Adrenal gland (tissue), 19 donors: ENCODE measurements at places on chromosomes 4 and X. TPM values are rescaled to one million over a fixed set of nuclear protein-coding genes. Genes with fewer than 3 reads are reported as not detected.
A peak's percentile ranks its signal among the peaks of the same experiment; 100 is the strongest.

- H3K4me3 ChIP-seq: no peak overlapping the region
- no peak overlapping the region for H3K27ac ChIP-seq
- no peaks in the 10 kb centered on the region for H3K27me3 ChIP-seq
- no peaks in the 10 kb centered on the region for H3K36me3 ChIP-seq
- no peaks in the 10 kb centered on the region for H3K4me1 ChIP-seq
- DNase-seq: no peak
Observed at GRCh38 chrX:148643460-148643859, 143.0 kb downstream of the AFF2 start.

S100G gene
- not detected for total RNA-seq

DNA sequence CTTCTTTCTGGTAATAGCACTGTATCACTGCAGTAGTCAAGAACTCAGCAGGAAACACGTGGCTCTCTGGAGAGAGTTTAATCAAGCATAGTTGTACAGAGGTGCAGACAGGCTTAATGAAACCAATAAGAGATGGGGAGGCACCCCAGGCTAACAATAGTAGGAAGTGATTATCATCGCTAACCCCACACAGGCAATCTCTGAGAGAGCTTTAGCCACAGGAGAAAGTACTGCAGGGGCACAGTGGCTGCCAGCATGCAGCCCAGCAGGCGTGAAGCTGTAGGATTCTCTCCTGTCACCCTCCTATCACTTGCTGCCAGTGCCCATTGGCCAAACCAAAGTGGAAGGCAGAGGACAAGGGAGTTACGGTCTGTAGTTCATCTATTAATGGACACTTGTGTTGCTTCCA is 450.0 kb upstream of the RASGEF1B start:
- no peaks in the 10 kb centered on the region for H3K36me3 ChIP-seq
- no peak overlapping the region for H3K27ac ChIP-seq
- no peaks in the 10 kb centered on the region for H3K27me3 ChIP-seq
- no peak overlapping the region for H3K4me3 ChIP-seq
- no peaks in the 10 kb centered on the region for H3K4me1 ChIP-seq

DNA sequence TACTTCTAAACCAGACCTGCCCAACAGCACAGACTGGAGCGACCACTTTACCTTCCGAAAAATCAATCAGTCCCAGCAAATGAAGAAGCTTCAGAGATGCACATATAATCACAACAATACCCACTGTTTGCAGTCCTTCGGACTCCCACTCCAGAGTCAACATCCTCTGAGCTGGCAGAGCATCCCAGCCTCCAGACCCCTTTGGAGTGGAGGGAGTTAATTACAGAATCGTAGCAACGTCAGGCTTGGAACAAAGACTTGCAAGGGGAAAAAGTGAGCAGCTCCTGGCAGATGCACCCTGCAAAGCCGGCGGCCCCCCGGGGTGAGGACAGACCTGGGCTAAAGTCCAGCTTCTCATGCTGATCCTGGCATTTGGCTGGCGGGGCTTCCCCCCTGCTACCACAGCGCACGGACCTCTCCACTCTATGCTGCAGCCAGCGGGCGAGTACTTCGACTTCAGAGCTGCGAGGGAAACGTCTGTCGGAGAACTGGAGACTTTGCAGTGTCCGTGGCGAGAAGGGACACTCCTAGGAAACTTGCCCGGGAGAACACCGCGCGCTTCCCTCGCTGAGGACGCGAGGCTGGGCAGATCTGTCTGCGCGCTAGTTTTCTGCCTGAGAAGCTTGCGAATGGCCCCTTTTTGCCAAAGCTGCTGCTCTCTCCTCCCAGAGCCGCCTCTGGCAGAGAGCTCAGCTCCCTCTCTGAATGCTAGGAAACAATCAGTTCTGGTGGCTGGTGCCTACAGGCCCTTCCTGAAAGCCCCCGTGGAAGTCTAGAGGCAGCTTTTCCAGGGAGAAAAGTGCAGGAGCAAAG is 283.7 kb downstream of the PACRGL start:
- H3K27me3 ChIP-seq: peaks cover 4% of the 10 kb centered on the region
- no peaks in the 10 kb centered on the region for H3K4me1 ChIP-seq
- no peaks in the 10 kb centered on the region for H3K36me3 ChIP-seq
- DNase-seq: no peak

DNA sequence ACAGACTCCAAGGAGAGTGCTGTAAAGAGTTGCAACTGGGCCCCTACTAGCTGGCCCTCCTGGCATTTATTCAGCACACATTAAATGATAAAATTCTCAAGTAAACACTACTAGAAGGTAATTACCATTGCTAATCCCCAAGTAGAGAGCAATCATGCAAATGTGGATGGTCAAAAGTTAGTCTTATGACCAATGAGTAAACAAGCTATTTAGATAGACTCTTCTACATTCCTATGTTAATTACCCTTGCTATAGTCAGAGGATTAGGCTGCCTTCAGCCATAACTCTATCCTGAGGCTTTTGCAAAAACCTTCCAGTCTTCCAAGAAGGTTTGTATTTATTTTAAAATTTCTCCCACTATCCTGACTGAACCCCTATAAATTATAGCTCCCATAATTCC is 28.3 kb upstream of the HPGD start:
- H3K4me1 ChIP-seq: no peaks in the 10 kb centered on the region
- H3K4me3 ChIP-seq: no peak overlapping the region
- H3K27me3 ChIP-seq: no peaks in the 10 kb centered on the region
- no peak for DNase-seq
- H3K27ac ChIP-seq: no peak overlapping the region

- no peaks in the 10 kb centered on the region for H3K36me3 ChIP-seq
- no peaks in the 10 kb centered on the region for H3K4me1 ChIP-seq
- no peak overlapping the region for H3K4me3 ChIP-seq
- peak overlapping the region; percentile 60 for H3K27ac ChIP-seq
Observed at GRCh38 chrX:125205133-125205917, 114.3 kb upstream of the TEX13C start.

SNCA gene
- 2.7 TPM for total RNA-seq

FRAS1 gene
- 0.84 TPM for total RNA-seq

DNA sequence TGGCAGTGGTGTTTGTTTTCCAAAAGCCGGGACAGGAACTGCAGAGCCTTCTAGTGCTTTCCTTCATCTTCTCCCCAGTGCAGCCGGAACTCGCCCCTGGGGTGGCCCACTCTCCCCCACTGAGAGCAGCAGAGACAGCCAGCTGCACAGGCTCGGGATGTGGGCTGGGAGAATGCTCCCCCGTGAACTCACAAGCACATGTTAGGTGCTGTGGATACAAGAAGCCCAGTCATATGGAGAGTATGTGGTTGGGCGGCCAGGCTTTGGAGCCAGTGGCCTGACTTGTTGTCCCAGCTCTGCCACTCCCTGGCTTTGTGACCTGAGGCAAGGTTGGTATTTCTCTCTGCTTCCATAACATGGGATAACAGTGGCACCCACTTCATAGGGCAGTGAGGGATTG is 9.4 kb upstream of the KIAA0232 start:
- no peak overlapping the region for H3K27ac ChIP-seq
- no peak for DNase-seq
- no peak overlapping the region for H3K4me3 ChIP-seq
- peaks cover 6% of the 10 kb centered on the region for H3K4me1 ChIP-seq
- no peaks in the 10 kb centered on the region for H3K36me3 ChIP-seq
- no peaks in the 10 kb centered on the region for H3K27me3 ChIP-seq

DNA sequence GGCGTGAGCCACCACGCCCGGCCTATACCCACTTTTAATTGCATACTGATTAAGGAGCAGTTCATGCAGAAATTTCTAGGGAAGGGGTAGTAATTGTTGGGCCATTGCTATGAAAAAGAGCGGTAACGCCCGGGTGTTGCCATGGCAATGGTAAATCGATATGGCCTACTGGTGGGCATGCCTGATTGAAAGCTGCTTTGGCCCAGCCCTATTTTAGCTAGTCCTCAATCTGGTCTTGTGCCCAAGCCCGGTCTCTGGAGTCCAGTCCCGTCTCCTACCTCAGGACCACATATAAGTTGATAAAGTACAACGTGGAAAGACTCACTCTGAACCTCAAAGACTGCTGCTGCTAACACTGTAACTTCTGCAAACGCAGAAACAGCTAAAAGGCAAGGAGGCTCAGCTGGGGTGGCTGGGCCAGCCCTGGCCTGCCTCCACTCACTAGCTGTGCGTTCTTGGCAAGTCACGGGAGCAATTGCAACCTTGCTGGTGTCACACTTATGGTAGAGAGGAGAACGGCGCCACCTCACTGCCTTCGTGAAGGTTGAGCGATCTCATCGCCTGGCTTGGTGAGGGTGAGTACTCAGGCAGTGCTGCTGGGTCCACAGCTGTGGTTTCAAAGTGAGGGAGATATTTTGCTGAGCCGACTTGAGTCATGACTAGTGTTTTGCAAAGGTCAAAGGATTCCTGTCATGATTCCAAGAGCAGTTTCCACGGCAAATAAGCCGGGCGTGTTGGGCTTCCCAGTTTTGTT is 57.0 kb upstream of the GRPEL1 start:
- H3K36me3 ChIP-seq: no peaks in the 10 kb centered on the region
- no peaks in the 10 kb centered on the region for H3K27me3 ChIP-seq
- peaks cover 5% of the 10 kb centered on the region for H3K4me1 ChIP-seq
- peak overlapping the region; percentile 37 for H3K27ac ChIP-seq
- peak; percentile 85 for DNase-seq

DAPP1 gene
- 2.5 TPM for total RNA-seq

- no peak for DNase-seq
- H3K36me3 ChIP-seq: no peaks in the 10 kb centered on the region
- no peaks in the 10 kb centered on the region for H3K27me3 ChIP-seq
- H3K4me1 ChIP-seq: no peaks in the 10 kb centered on the region
- H3K4me3 ChIP-seq: no peak overlapping the region
- no peak overlapping the region for H3K27ac ChIP-seq
Observed at GRCh38 chr4:180285796-180286195, 1957.4 kb upstream of the TENM3 start.

GRCh38 chrX:117972711-117973109 is 143.9 kb downstream of the KLHL13 start:
- no peak overlapping the region for H3K27ac ChIP-seq
- H3K4me1 ChIP-seq: no peaks in the 10 kb centered on the region
- H3K36me3 ChIP-seq: no peaks in the 10 kb centered on the region

DNA sequence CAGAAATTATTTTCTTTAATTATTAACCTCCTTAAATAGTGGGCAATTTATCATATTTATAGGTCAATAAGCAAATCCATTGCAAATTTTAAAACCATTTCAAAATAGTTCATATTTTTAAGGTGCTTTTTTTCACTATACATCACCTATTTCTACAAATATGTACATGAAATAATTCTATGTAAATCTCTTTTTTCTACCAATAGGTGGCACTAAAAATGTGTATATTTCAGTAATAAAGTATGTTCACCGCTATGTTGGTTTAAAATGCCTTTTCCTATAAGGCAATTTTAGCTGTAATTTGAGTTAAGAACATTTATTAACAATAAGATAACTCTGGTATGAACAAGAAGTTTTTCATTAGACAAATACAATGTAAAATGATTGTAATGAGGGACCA is 672.2 kb downstream of the KCTD8 start:
- DNase-seq: no peak
- H3K27ac ChIP-seq: no peak overlapping the region
- no peaks in the 10 kb centered on the region for H3K36me3 ChIP-seq
- H3K4me3 ChIP-seq: no peak overlapping the region
- H3K4me1 ChIP-seq: no peaks in the 10 kb centered on the region
- no peaks in the 10 kb centered on the region for H3K27me3 ChIP-seq

GRCh38 chrX:136735601-136736000 is 45.1 kb downstream of the ARHGEF6 start:
- H3K4me3 ChIP-seq: no peak overlapping the region
- no peaks in the 10 kb centered on the region for H3K36me3 ChIP-seq
- H3K4me1 ChIP-seq: no peaks in the 10 kb centered on the region

DNA sequence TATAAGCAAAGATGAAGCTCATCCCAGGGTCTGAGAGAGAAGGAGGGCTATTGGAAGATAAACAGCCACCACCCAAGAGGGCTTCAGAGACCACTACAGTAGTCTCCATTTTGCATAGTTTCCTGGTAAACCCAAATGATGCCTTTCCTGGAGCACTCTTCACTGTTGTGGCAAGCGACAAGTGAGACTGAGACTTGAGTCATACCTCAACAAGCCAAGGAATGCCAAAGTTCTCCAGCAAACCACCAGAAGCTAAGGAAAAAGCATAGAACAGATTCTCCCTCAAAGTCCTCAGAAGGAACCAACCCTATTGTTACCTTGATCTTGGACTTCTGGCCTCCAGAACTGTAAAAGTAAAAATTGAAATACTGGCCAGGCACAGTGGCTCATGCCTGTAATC is 65.9 kb downstream of the LARP7 start:
- H3K4me1 ChIP-seq: peaks cover 11% of the 10 kb centered on the region
- DNase-seq: no peak
- H3K36me3 ChIP-seq: no peaks in the 10 kb centered on the region
- no peak overlapping the region for H3K4me3 ChIP-seq

DNA sequence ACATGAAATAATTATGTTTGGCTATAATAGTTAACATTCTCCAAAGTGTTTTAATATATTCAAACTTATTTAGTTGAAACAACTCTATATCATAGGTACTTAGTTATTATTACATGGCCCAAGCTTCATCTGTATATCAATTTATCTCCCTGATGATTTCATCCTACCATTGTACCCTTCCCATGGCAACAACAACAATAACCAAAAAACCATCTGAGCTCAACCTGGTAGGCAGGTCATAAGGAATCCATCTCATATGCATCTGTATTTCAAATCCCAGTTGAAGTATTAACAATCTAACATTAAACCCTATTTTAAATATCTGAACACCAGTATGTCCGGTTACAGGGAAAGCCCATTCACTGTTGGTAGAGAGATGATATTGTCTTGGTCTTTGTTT is 33.1 kb upstream of the SLC7A11 start:
- H3K27me3 ChIP-seq: no peaks in the 10 kb centered on the region
- no peak overlapping the region for H3K27ac ChIP-seq
- H3K4me3 ChIP-seq: no peak overlapping the region
- no peaks in the 10 kb centered on the region for H3K4me1 ChIP-seq

DNA sequence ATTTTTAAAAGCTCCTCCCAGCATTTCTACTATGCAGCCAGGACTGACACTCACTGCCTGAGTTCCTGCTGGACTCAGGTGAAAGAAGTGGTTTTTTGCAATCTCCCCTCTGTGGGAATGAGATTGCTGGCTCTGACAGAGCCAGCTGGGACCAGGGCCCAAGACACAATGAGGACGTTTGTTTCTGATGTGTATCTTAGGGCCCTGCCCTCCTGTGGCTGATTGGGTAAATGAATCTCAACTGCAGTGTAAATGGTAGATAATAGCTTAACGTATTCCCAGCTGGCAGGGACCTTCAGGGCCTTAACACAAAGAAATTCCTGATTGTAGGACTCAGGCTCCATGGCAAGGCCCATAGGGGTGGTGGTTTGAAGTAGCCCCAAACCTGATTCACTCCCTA is 85.8 kb upstream of the PRPS1 start:
- H3K27me3 ChIP-seq: peaks cover 12% of the 10 kb centered on the region
- peak; percentile 6 for DNase-seq
- H3K4me3 ChIP-seq: no peak overlapping the region

COL4A5 gene
- total RNA-seq: 21.8 TPM

TSPAN7 gene
- total RNA-seq: 167 TPM

DNA sequence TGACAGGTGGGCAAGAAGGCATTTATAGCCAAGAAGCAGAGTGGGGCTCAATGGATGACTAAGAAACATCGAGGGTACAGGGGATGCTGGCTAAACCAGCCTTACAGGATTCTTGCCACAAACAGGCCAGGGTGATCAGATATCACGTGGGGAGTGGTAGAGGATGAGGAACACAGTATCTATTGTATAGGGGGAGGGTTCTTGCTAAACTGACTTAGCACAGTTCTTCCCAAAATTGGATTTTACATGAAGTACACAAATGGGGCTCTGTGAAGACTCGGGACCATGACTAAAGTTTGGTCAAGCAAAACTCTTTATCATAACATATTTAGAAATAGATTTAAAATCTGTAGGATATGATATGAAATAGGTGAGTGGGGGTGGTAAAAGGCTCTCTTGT is 144.0 kb upstream of the ATOH1 start:
- no peak overlapping the region for H3K27ac ChIP-seq
- H3K4me1 ChIP-seq: no peaks in the 10 kb centered on the region
- DNase-seq: no peak
- no peaks in the 10 kb centered on the region for H3K27me3 ChIP-seq

APLN gene
- 4.1 TPM for total RNA-seq
